Skeletal muscle cell (primary cell): ENCODE measurements at places on chromosomes 4 and X.

- DNase-seq: no peak
These were observed 2.0 kb upstream of the SOD3 start for GRCh38 chr4:24793219-24794005.

DNA sequence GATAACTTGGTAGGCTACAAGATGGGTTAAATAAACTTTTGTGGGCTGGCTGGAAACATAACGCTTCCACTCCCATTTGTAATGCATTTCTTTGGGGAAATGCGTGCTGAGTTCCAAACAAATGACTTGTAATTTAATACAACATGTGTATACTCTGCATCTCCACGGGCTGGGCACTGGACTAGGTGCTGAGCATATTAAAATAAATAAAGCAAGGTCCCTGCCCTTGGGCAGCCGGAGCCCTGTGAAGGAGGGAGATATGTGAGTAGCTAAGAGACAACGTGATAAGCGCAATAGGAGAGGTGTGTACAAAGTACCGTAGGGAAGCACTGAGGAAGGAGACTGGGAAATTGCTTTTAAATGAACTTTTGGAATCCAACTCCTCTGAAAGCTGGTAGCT, 147.2 kb upstream of the RBPJ start:
- peak; percentile 21 for DNase-seq

GRCh38 chr4:56655209-56655626, 25.9 kb downstream of the HOPX start:
- no peak for DNase-seq

- DNase-seq: no peak
These were observed 45.8 kb upstream of the CLCN4 start for GRCh38 chrX:10110984-10111363.

DNA sequence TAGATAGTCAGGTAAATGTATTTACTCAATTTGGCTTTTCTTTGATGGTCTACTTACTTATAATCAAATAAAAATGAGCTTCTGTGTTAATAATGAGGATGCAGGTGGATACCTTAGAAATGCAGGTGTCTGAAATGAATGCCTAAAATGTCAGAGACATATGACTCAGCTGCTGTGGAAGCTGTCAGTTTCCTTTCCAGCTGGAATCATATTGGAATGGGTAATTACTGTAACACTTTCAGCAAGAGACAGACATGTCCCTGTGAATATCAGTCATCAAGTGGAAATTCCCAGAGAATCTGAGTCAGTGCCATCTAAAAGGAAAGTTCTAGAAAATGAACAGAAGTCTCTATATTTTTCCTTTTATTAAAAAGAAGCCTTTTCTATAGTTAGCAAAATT, 783.0 kb upstream of the AADAT start:
- no peak for DNase-seq

GRCh38 chr4:83657336-83657735, 121.4 kb downstream of the GPAT3 start:
- no peak for DNase-seq

DNA sequence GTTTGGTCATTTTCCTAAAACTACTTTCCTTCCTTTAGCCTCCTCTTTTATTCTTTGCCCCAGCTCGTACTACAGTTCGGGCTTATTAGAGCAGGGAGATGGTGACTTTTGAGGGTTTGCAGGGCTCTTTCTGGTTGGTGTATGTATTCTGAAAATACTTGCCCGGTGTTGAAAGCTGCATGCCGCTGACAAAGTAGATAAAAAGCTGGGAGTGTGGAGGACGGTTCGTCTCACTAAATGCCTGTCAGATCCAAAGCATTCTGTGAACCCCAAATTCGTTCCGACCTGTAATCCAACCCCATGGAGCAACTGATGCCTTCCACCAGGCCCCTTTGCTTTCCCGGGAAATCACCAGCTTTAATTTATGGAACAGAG, 19.2 kb downstream of the TRIM2 start:
- DNase-seq: no peak

DNA sequence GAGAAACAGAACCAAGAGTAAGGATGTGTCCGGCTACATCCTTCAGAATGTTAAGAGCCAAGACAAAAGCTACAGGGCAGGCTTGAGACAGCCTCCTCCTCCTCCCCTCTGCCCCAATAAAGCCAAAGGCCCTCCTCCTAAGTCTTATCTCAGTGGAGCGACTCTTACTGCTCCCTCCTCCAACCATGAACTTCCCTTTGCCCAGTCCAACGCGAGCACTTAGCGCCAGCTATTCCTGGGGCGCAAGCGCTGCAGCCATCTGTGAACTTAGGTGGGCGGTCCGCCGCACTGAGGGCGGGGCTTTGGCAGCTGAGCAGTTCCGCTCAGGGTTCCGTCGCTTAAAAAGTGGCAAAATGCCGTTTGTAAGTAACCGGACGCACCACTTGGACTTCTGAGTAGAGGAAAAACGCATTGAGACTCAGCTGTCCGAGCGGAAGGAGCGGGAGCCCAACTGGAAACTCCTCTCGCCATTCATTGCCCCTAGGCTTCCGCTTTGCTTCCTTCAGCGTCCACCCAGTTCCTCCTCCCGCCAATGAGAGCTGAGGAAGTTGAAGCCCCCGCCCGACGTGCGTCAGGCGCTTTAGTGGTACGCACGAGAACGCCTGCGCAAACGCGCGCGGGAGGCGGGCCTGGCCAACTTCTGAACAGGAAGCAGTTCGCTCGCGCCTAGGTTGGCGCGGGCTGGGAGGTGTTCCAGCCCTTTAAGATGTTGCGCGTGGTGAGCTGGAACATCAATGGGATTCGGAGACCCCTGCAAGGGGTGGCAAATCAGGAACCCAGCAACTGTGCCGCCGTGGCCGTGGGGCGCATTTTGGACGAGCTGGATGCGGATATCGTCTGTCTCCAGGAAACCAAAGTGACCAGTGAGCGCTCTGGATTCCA, at the start of gene APEX2:
TSS of gene APEX2 (plus strand) at position 647 of the 882 bp plus-strand sequence. CDS start at position 707, 60 bp downstream.
- peak; percentile 78 for DNase-seq

GRCh38 chr4:157514711-157515110, 294.2 kb downstream of the GRIA2 start:
- DNase-seq: no peak

GRCh38 chrX:6986915-6987314, 160.6 kb upstream of the STS start:
- no peak for DNase-seq

- no peak for DNase-seq
These were observed 157.5 kb upstream of the ITM2A start for GRCh38 chrX:79524642-79525041.

- DNase-seq: no peak
These were observed 682.0 kb downstream of the KCTD8 start for GRCh38 chr4:43766648-43767047.

- no peak for DNase-seq
These were observed 4.3 kb downstream of the PNCK start for GRCh38 chrX:153669174-153669890.

GRCh38 chrX:123153846-123154335, 30.2 kb upstream of the GRIA3 start:
- DNase-seq: peak; percentile 8

GRCh38 chr4:110631584-110632505, 9.0 kb upstream of the PITX2 start:
- peak; percentile 62 for DNase-seq

- peak; percentile 15 for DNase-seq
These were observed 7.8 kb downstream of the GATB start for GRCh38 chr4:151753056-151753455.

GRCh38 chr4:138174981-138175794, 67.0 kb downstream of the SLC7A11 start:
- DNase-seq: no peak

DNA sequence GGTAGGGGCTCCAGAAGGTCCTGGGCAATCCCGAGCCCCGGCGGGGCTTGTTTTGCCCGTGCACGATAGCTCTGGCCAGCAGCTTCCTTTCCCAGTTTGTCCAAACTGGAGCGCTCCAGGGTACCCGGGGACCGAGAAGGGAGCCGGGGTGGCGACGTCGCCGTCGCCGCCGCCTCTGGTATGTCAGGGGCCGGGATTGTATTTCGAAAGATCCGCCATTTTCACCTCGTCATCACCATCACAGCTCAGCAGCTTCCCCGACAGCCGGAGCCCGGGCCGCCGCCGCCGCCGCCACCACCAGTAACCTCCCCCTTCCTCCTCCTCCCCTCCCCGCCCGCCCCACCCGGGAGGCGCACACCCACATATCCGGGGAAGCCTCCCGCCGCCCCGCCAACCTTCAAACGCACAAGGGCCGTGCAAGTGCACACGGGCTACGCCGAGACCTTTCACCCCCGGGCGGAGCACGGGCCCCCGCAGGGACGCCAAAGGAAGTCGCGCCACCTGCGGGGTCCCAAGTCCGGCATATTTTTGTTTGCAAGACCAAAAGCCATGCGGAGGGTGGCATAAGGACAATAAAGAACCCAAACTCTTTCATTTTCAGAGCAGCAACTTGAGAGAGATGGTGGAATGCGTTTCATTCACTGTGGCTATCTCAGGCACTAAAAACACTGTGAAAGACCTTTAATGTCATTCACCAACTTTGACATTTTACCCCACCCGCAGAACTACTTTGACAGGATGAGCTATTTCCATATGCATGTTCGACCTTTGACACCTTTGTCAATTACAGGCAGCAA, at the start of gene LIN54:
TSS of gene LIN54 (minus strand) at position 302 of the 797 bp plus-strand sequence. CDS start 25,979 bp downstream, outside the sequence.
- no peak for DNase-seq

DNA sequence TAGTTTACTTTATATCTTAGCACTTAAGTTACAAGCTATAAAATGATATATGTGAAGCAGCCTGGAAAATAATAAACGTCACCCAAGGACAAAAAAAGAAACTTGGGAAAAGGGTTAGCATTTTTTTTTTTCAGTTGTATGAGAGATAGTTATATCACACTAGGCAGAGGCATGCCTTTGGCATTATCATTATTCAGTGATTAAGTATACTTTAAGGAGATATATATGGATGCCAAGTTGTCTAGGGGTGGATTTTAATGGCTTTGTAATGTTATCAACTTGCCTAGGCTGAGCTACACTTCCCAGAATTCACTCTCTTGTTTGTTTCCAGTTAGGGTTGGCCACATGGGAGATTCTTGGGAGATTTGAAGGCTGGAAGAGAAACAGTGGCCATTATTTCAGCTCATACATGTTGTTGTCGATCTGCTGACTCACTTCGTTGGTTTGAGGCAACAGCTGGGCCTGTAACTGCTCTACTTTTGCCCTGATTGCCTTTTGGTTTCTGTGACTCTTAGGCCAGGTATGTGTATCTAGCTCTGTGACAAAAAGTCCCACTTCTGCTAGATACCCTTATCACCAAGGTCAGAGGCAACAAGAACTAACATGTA, 11.5 kb upstream of the SRPX start:
- peak; percentile 58 for DNase-seq

- no peak for DNase-seq
These were observed 319 bp upstream of the MAGEH1 start for GRCh38 chrX:55451626-55451989.

- no peak for DNase-seq
These were observed 1.9 kb downstream of the SEC24D start for GRCh38 chr4:118834070-118834469.

- DNase-seq: no peak
These were observed 142.1 kb upstream of the FTHL17 start for GRCh38 chrX:31213941-31214340.

- DNase-seq: no peak
These were observed 141.6 kb downstream of the IL1RAPL2 start for GRCh38 chrX:104707572-104707971.

GRCh38 chrX:133473451-133473850, 58.2 kb upstream of the GPC4 start:
- no peak for DNase-seq

GRCh38 chrX:1581132-1581531, 10.3 kb upstream of the AKAP17A start:
- DNase-seq: no peak

- no peak for DNase-seq
These were observed 32.5 kb downstream of the WDR1 start for GRCh38 chr4:10083861-10084641.

DNA sequence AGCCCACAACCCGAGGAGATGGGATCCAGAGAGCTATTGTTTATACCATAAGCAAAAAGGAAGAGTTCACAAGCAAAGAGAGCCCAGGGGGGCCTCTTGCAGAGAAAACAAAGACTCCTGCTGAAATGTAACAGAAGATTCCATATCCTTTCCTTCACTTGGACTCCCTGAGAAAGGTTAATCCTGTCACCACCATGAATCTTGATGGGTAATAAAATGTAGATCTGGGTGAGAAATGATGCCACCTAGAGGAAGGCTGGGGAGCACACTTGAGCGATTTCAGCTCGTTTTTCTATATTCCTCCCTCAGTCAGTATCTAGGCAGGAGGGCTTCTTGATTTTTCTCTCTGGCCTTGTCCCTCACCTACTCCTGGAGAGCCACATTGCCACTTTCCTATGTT, 10.2 kb upstream of the KCNE5 start:
- no peak for DNase-seq

GRCh38 chr4:138275963-138276621, 33.9 kb upstream of the SLC7A11 start:
- peak; percentile 37 for DNase-seq

DNA sequence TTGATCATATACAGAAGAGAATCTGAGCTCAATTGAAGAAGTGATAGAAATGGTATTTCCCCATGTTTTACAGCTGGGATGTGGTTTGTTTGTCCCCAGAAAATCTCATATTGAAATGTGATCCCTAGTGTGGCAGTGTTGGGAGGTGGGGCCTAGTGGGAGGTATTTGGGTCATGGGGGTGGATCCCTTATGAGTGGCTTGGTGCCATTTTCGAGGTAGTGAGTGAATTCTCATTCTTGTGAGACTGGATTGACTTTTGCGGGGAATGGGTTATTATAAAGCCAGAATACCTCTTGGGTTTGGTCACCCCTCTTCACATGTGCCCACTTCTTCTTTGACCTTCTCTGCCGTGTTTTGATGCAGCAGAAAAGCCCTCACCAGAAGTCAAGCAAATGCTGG, 29.6 kb upstream of the PAGE1 start:
- DNase-seq: no peak

GRCh38 chr4:2944091-2944482, 19.1 kb downstream of the NOP14 start:
- DNase-seq: no peak

DNA sequence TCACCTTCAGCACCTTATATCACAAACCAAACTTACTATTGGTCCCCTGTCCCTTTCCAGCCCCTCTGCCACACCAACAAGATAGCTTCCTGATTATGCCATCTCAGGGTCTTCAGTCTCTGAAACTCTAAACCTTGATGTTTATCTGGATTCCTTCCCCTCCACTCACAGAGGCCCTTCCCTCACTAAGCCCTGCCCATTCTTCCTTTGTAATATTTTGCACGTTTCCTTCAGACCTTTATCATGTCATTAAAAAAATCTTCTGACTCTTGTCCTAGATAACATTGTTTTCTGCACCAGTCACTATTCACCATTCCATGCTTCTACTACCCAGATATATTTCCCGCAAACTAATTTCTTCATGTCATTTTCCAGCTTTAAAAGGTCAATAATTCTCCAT, 17.7 kb upstream of the CEP135 start:
- no peak for DNase-seq

- no peak for DNase-seq
These were observed 121.0 kb downstream of the KCNIP4 start for GRCh38 chr4:21827575-21827974.

DNA sequence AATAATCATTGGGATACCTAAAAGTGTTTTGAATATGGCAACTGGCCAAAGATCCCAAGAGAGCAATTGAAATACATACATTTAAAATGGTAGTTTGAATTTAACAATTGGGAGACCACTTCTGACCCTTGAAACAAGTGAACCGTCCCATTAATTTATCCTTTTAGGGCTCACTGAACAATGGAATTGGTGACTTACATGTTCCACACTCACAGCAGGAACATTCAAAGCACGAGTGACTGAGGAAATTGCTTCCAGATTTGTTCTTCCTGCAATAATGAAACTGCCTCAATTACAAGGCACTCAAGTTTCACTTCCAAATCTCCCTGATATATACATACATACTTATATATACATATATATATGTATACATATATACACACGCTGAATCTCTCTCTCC, 20.6 kb downstream of the SLC39A8 start:
- DNase-seq: no peak
